ENCODE measurements at places on chromosomes 7 and 10.

DNA sequence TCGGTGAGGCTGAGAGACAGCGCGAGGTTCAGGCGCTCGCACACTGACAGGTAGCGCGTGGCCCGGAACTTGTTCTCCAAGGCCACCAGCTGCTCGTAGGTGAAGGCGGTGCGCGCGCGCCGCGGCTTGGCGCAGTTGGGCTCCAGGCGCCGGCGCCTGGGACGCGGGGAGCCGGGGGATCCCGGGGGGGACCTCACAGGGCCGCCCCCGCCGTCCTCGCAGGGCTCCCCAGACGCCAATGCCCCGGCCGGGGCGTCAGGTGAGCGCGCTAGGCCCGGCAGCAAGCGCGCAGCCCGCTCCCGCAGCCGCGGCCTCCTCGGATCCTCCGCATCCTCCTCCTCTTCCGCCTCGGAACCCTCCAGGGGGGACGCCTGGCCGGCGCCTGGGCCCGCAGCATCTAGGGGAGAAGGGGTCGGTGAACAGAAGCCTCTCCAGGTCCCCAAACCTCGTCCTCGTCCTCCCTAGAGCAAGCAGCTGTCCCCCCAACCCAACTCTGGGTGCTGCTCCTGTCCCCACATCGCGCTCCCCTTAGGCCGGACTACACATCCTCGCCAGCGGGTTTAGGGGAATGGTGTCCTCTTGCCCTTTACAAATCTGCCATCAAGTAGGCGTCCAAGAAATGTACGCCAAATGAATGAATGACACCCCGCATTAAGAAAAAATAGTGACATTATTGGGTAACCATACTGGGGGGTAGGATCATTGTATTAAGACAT lies 1.9 kb downstream of the NKX1-2 start:
- no peak for DNase-seq

DNA sequence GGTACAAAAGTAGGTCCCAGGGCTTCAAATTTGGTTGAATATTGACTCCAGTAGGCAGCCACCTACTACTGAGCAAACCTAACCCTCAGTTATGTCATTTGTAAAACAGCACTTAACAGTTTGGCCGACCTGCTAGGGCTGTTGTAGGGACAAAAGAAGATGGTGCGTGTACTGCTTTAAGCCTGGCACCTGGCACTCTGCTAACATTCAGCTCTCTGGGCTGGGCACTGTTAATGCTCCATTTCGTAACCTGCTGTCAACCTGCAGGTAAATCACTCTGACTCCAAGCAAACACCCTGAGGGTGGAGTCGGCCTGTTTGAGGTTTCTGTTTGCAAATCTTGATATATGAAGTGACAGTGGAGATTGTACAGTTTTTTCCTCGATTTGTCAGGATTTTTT lies 7.2 kb downstream of the ZKSCAN1 start:
- no peak for DNase-seq

GRCh38 chr10:103680869-103681236 lies 174.5 kb downstream of the SH3PXD2A start:
- DNase-seq = no peak

DNA sequence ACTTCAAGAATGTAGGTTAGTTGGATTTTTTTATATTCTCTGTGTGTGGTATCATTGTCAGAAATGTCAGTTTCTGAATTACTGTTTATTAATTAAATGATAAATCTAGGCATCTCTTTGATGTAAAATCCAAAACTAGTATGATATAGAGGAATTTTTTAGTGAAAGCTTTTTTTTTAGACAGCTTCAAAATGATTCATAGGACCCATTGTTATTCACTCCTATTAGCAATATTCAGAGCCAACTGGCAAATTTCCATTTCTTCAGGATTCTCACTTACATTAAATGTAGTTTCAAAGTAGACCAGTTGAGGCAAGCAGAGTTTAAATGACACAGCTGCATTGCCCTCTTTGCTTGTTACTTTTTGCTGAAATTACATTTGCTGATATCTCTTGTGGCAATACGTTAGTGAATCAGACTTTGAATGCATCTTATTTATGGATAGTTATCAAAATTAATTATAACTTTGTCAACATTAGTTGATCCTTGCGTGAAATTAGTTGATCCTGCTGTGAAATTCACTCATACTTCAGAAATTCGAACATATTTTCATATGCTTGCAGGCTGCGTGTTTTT lies 20.3 kb downstream of the ZNF277 start:
- no peak for DNase-seq

DNA sequence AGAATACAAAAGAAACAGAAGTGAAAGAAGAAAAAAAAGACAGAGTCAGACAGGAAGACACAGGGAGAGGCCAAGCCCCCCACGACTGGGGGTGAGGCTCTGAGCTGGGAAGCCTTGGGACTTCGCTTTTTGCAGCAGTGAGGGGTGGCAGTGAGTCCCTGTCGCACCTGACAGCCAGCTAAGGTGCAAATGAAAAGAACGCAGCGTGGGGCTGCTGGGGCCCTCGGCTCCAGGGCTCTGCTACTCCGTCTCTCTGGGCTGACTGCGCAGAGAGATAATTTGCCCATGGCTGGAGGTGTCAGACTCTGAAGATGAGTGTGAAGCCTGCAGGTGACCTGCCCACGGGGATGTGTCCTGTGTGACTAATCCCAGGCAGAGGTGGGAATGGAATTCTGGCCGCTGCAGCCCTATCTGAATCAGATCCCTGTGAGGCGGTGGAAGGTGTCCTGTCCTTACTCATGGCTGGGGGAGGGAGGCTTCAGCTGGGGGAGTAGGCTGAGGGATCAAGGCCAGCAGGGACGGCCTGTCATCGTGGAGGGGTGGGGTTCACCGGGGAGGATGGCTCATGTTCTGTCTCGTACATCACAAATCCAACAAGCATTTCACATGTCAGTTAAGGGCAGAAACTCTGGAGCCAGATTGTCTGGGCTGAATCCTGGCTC lies 96.4 kb downstream of the SLIT1 start:
- no peak for DNase-seq

GRCh38 chr10:50577681-50578350 lies 45.9 kb downstream of the SGMS1 start:
- no peak for DNase-seq

- DNase-seq = no peak
Measured at GRCh38 chr7:117673839-117674238, 194.0 kb downstream of the CFTR start.

GRCh38 chr10:128622706-128623105 lies 496.5 kb upstream of the MKI67 start:
- no peak for DNase-seq

- no peak for DNase-seq
Measured at GRCh38 chr10:75744261-75744660, 312.8 kb downstream of the LRMDA start.

DNA sequence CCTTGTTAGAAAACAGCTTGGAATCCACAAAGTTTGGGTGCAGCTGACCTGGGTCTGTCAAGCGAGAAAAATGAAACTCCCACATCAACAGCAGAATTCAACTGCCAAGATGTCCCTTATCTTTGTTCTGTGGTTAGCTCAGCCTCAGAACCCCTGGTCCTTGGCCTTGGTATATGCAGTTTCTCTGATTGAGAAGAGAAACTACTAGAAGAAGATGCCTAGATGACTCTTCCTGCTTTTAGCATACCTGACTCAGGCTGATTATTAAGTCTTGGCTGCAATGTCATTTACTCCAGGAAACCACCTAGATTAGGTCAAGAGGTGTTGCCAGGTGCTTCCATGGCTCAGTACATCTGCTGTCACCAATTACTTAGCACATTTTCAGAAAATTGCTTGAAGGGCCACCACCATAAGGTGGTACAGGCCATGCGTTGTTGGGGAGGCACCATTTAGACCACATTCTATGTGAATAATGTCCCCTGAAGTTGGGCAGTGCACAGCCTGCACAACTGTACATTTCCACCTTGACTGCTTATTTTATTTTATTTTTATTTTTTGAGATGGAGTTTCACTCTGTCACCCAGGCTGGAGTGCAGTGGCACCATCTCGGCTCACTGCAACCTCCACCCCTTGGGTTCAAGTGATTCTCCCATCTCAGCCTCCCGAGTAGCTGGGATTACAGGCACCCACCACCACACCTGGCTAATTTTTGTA lies 59.4 kb upstream of the ZNF438 start:
- no peak for DNase-seq

- no peak for DNase-seq
Measured at GRCh38 chr10:75068523-75068922, 42.9 kb upstream of the SAMD8 start.

- no peak for DNase-seq
Measured at GRCh38 chr7:117395743-117396142, 31.6 kb downstream of the ASZ1 start.

- no peak for DNase-seq
Measured at GRCh38 chr7:69765879-69766278, 167.6 kb downstream of the AUTS2 start.

GRCh38 chr10:109676703-109677102 lies 246.6 kb downstream of the XPNPEP1 start:
- DNase-seq = no peak

DNA sequence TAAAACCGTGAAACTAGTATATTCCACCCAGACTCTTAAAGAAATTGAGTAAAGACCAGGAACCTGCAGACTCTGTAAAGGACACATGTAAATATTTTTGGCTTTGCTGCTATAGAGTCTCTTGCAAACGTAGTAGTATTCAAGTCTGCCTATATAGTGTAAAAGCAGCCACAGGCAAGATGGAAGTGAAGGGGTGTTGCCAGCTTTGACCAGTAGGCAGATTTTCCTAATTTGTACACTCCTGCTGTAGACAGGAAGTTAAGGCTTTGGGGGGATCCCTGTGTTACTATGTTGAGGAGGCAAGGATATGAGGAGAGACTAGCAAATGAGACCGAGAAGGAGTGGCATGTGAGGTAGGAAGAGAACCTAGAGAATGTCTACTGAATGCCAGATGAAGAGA lies 27.7 kb downstream of the WAC start:
- DNase-seq = no peak

DNA sequence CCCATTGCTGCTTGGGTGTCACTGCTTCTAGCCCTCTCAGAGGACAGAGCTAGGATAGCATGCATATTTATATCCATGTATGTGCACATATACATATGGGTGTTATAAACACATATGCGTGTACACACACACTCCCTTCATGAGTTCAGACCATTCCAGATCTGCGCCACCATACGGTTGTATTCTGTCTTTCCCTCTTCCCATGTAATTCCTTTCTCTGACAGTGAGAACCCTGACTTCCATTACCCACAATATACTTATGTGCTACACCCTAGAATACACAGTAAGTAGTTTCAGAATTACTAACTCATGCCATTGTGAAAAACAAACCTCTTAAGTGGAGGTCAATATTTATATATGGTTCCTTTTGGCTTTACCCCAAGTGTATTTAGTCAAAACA lies 116.6 kb upstream of the SAMD8 start:
- no peak for DNase-seq

DNA sequence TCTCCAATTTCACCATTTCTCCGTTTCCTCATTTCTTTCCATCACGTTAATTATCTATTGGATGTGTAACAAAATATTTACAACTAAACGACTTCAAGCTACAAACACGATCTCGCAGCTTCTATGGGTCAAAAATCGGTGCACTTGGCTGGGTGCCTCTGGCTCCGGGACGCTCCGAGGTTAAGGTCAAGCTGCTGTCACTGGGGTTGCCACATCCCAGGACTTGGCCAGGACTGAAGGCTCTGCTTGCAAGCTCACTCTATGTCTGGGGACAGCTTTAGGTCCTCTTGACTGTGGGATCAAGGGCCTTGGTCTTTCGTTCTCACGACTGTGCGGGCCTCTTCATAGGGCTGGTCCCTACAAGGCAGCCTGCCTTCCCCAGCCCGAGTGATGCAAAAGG lies 159.7 kb downstream of the CCDC3 start:
- no peak for DNase-seq

- DNase-seq = no peak
Measured at GRCh38 chr10:70334526-70335245, 47.7 kb downstream of the LRRC20 start.

DNA sequence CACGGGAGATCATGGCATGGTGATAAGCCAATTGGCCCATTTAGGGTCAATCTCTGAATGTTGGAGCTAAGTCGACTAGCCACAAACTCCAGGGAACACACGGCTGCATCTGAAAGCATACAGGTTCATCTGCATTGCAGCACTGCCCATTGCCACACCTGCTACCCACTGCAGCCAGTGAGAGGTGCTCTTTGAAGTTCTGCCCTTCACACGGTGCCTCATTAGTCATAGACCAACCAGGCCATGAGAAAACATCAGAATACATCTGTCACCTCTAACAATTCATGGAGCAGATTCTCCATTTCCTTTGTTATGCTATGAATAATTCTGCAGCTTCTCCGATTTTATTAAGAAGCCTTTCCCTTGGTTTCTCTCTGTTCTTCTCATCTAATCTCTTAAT lies 65.7 kb upstream of the FAM204A start:
- DNase-seq = no peak

DNA sequence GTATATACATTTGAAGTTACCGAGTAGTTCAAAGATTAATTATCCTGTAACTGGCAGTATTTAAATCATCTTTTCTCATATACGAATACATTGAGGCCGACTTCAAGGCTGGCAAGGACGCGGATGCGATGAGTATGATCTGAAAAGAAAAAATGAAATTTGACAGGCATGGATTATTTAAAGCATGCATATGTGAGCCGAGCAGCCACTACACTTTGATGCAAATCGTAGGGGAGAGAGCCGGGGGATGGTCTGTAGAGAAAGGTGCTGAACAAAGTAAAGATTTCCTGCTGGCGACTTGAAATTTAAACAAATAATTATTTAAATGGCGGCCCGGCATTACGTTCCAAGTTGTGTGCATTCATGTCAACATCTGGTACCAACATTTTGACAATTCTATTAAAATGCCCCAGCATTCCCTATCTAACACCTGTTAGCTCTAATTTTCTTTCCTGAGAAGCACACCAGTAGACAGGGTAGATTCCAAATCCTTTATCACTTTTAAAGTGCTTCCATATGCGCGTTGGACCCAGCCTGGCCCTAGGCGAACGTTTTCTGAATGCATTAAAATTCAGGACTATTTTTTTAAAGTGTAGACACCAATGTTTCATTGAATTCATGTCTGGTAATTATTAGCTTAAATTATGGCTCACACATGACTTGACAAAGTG lies 188.7 kb downstream of the EMX2 start:
- DNase-seq = no peak

GRCh38 chr10:68604441-68604840 lies 44.3 kb downstream of the TET1 start:
- DNase-seq = no peak

DNA sequence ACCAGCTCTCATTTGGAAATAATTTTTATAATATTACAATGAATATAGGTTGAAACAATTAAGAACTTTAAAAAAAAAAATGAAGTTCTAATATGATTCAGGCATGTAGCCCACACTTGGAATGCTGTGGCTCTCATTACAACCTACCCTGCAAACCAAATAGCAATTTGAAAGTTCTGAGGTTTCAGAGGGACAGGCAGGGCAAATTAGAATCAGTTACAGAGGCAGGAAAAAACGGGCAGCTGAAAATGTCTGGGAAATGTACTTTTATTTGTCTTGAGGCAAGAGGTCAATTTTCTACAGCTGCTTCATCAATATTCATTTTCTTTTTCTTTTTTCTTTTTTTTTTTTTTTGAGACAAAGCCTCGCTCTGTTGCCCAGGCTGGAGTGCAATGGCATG lies 95.3 kb downstream of the PIP4K2A start:
- no peak for DNase-seq
